Fibroblast of mammary gland (primary cell): ENCODE measurements at places on chromosomes 13 and 19.

GRCh38 chr13:21478881-21479808 lies 20.0 kb upstream of the ZDHHC20 start:
- peak; percentile 82 for DNase-seq

DNA sequence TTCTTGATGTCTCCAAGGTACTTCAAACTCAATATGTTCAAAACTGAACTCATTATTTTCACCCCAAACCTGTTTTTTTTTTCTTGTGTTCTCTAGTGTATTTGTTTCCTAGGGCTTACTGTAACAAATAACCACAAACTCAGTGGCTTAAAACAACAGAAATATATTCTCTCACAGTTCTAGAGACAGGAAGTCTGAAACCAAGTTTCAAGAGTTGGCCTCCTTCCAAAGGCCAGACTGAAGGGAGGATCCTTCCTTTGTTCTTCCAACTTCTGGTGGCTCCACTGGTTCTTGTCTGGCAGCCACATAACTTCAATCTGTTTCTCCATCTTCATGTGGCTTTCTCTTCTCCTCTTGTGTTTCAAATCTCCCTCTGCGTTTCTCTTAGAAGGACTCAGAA lies 62.0 kb upstream of the PDCD5 start:
- DNase-seq, result no peak

GRCh38 chr13:33208290-33209220 lies 77.0 kb downstream of the STARD13 start:
- DNase-seq, result peak; percentile 48

- no peak for DNase-seq
Observed at GRCh38 chr13:75806117-75806516, 170.0 kb downstream of the LMO7 start.

DNA sequence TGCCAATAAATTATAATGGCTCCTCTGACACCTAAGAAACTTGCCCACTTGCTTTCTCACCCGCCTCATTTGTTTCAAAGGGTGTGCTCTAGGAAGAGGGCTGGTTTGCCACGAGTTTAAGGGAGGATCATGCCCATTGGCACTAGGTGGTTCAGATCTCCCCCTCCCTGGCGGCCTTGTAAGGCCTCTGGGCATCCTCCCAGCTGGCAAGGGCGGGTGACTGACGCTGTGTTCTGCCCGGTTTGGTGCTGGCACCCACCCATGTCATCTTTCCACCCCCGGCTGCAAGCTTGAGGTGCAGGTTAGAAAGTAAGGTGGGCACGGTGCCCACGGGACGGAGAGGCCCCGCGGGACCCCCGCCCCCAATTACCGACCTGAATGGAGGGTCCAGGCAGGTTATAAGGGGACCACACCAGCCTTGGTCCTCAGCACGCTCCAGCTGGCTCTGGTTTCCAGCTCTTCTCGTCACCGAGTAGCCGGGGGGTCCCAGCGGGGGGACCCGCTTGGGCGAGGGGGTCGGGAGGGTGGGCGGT lies 90.4 kb downstream of the PTPRS start:
- no peak for DNase-seq

DNA sequence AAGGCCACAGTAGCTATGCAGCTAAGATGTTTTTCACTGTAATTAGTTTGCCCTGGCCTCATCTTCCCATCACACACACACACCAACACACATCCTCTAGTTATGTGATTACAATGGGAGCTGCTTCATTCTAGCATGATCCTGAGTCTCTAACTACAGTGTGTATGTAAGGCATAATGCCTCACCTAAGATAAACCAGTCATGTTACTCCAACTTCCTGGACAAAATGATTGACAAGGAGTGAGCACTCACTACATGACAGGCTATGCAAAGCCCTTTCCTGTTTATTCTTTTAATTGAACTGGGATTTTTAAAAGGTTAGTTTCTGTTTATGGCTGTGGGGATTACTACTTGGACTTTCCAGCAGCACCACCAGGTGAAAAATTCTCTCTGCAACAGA lies 400.8 kb upstream of the ATXN8OS start:
- DNase-seq, result no peak

- peak; percentile 50 for DNase-seq
Observed at GRCh38 chr19:42281827-42282762, 13.0 kb downstream of the CIC start.

GRCh38 chr13:112638919-112639318 lies 50.9 kb upstream of the ATP11A start:
- no peak for DNase-seq

DNA sequence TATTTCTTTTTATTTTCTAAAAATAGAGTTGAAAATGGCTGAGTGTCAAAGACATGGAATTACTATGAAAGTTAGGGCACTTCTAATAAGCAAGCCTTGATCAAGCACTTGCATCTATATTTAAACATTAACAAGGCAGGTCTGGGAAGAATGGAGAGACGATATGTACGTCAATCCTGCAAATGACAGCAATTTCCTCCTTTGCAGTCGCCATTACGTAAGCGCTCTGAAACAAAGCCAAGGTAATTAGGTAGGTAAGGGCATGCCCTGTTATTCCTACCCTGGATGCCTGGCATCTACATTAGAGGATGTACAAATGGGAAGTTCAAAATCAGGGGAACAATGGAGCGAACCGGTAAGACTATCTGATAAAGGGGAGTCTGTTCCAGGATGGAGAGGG lies 664.0 kb upstream of the ARGLU1 start:
- DNase-seq, result no peak

GRCh38 chr13:32264407-32264806 lies 50.8 kb downstream of the ZAR1L start:
- peak; percentile 79 for DNase-seq

- DNase-seq, result peak; percentile 56
Observed at GRCh38 chr13:48532256-48532505, 699 bp downstream of the RCBTB2 start.

- DNase-seq, result peak; percentile 73
Observed at GRCh38 chr19:18775586-18776287, 15.4 kb downstream of the COMP start.

GRCh38 chr13:99434258-99434788 lies 66.9 kb upstream of the TM9SF2 start:
- no peak for DNase-seq

GRCh38 chr19:16698914-16699313 lies 20.7 kb upstream of the NWD1 start:
- DNase-seq, result no peak

DNA sequence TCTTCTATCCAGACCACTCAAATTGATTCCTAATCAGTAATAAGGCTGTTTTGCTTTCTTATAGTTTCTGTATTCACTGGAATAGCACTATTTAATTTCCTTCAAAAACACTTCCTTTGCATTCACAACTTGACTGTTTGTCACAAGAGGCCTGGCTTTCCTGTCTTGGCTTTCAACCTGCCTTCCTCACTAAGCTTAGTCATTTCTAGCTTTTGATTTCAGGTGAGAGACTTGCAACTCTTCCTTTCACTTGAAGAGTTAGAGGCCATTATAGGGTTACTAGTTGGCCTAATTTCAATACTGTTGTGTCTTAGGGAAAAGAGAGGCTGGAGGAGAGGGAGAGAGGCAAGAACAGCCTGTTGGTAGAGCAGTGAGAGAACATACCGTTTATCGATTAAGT lies 47.0 kb downstream of the SACS start:
- DNase-seq, result no peak

GRCh38 chr19:988081-988480 lies 3.9 kb downstream of the WDR18 start:
- peak; percentile 10 for DNase-seq

DNA sequence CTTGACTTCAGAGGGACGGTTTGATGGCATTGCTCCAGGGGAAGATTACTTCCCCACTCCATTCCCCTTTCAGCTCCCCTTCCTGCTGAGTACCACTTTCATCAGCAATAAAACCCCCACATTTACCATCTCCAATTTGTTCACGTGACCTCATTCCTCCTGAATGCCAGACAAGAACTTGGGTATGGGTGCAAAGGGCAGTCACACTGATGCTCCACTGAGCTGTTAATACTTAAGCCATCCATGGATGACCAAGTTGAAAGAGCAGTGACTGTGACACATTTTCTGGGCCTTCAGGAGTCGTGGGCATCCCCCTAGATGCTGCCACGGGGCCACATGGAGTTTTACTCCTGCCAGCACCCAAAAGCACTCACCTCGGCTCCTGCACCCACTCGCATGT lies 93.1 kb downstream of the STOML3 start:
- DNase-seq, result no peak

GRCh38 chr13:100984085-100984705 lies 309.6 kb upstream of the TMTC4 start:
- DNase-seq, result no peak

GRCh38 chr13:93956426-93956825 lies 523.1 kb downstream of the DCT start:
- DNase-seq, result no peak

- peak; percentile 11 for DNase-seq
Observed at GRCh38 chr13:113297370-113298042, 467 bp downstream of the LAMP1 start.

- no peak for DNase-seq
Observed at GRCh38 chr13:76378767-76379166, 507.4 kb downstream of the KCTD12 start.

- no peak for DNase-seq
Observed at GRCh38 chr13:113390874-113391497, 27.1 kb upstream of the GRTP1 start.
